ENCODE measurements at places on chromosomes 5 and 9.

DNA sequence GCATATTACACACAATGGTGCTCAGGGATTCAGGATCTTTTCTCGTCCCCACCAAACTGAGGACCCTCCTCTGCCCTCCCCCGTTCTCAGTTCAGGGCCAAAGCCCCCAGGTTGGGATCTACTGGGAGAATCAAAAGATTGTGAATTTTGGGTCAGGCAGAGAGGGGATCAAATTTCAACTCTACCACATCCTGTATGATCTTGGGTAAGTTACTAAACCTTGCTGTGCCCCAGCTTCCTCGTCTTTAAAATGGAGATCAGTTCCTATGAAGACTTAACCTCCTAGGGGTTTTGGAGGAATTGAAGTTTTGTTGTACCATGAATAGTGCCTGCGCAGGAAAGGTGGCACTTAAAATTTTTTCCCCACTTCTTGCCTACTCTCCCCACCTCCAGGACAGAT, 62.4 kb downstream of the RAI14 start:
- no peak for DNase-seq

GRCh38 chr9:8346296-8346695, 546.7 kb upstream of the DMAC1 start:
- DNase-seq = no peak

DNA sequence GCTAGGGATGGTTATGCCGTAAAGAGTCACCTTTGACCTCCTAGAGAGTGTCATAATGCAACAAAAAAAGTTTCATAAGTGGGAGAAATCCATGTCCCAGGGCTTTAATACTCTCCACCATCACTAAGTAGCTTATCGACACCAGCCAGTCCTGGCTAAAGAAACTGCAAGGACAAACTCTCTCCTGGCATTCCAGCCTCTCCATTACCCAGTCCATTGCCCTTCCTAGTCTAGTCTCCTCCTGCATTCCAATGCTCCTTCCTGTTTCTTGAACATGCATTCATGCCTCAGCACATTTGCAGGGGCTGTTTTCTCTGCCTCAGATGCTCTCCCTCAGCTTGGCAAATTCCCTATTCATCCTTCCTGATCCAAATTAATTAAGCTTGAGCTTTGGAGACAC, 364.1 kb downstream of the BRINP1 start:
- DNase-seq = no peak

DNA sequence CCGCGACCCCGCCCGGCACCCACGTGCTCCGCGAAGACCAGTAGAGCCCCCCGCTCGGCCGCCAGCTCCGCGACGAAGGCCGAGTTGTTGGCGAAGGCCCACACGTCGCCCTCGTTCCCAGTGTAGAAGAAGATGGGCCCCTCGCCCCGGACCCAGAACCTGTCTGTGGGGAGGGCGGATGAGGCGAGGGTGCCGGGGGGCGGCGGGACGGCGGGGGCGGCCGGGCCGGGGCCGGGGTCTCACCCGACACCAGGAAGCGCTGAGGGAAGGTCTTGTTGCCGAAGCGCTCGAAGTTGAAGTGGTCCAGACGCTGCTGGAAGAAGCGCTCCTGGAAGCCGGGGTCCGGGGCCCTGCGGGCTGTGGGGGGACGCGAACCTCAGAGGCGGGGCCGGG, 317 bp downstream of the DPP7 start:
- DNase-seq = no peak

DNA sequence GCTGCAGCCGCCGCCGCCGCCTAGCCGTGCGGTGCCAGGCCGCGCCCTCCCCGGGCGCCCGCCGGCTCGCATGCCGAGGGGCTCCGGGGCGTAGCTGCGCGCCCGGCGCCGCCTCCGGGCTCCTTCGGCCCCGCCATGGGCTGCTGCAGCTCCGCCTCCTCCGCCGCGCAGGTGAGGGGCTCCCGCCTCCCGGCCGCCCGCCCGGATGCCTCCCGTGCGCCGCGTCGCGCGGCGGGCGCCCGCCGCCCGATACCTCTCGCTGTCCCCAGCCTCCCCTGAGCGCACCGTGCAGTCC, 230 bp downstream of the SLC44A1 start:
- no peak for DNase-seq

- DNase-seq = no peak
These were observed 7.6 kb upstream of the ELOVL7 start for GRCh38 chr5:60851626-60852025.

GRCh38 chr5:173238312-173239232, 3.6 kb upstream of the NKX2-5 start:
- DNase-seq = no peak

GRCh38 chr9:95425910-95426551, 90.7 kb downstream of the PTCH1 start:
- no peak for DNase-seq

DNA sequence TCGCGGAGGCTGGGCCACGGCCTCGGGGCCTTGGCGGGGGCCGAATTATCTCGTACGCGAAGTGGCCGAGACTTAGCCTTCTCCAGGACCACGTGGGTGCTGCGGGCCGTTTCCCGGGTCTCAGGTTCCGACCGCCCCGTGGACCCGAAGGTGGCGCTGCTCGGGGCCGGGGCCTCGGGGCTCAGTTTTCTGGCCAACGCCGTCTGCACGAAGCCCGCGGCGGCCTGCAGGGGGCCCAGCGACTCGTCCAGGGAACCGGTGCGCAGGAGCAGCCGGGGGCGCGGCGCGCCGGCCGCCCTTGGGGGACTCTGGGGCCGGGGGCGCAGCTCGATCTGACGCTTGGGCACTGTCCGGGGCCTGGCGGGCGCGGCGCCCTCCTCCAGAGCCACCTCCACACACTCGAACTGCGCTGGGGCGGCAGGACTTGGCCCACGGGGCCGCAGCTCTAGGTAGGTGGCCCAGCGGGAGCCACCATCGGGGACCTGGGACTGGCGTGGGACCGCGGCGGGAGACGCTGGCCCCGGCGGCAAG, 716 bp downstream of the PROB1 start:
- no peak for DNase-seq

- DNase-seq = peak; percentile 59
These were observed 16.9 kb downstream of the IL5 start for GRCh38 chr5:132526290-132526973.

Data from inflammatory macrophage treated with lipopolysaccharide for 4 hours (primary cell).